Caco-2 (cell line): ENCODE measurements at places on chromosomes 13 and 19. TPM values are rescaled to one million over a fixed set of nuclear protein-coding genes. Genes with fewer than 3 reads are reported as not detected.

- no peak overlapping the region for H3K27ac ChIP-seq
- no peak overlapping the region for H3K4me3 ChIP-seq
- H3K4me1 ChIP-seq, result no peaks in the 10 kb centered on the region
- DNase-seq, result no peak
Observed at GRCh38 chr19:2416321-2417097, 10.9 kb downstream of the TIMM13 start.

GRCh38 chr13:66657165-66657881 lies 572.8 kb downstream of the PCDH9 start:
- H3K36me3 ChIP-seq, result no peaks in the 10 kb centered on the region
- no peak for DNase-seq
- no peaks in the 10 kb centered on the region for H3K27me3 ChIP-seq
- no peak overlapping the region for H3K27ac ChIP-seq

DNA sequence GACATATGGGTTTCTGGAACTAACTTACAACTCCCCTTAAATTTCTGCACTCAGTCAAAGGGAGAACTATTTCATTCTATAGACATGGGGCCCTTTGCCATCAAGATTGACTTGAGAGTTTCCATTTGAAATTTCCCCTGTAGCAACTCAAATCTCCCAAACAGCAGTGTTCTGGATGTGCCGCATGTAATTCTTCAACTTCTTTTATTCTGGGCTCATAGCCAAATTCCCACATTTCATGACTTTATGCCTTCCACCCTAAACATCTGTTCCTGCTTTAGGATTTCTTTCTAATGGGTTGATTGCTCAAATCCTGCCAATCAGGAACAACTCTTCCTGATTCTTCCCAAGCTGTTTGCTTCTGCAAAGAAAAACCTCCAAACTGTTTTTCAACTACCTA lies 336.0 kb downstream of the TBC1D4 start:
- H3K4me3 ChIP-seq, result no peak overlapping the region
- H3K27ac ChIP-seq, result no peak overlapping the region

DNA sequence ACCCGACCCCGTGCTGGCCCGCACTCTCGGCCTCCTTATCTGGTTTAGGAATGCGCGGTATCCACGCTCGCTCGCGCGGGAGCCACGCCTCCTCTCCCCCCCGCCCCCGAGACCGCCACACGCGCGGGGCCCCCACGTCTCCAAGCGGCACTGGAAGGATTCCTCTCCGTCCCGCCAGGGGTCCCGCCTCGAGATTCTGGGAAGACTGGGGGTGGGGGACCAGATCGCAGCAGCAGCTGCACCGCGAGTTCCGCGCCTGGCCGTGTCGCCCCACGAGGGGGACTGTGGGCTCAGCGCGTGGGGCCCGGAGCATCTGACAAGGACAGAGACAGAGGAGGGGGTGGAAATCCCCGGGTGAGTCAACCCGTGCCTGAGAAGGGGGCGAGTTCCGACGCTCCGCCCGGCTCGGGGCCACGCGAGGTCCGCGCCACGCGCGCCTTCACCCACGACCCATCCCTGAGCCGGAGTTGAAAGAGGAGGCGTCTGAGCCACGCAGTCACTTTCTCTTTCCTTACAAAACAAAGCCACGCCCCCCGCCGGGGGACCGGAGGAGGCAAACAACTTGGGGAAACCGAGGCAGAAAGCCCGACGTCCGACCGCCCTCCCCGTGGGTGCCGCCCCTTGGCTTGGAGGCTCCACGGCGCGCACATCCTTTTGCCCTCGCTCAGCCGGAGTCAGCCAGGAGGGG lies 814 bp downstream of the S1PR2 start:
- no peak overlapping the region for H3K27ac ChIP-seq
- peak; percentile 53 for DNase-seq
- peak overlapping the region; percentile 83 for H3K4me3 ChIP-seq
- H3K27me3 ChIP-seq, result no peaks in the 10 kb centered on the region
- 0 out of 2 replicates have a peak, but pooled peaks cover 6% of the 10 kb centered on the region for H3K4me1 ChIP-seq

GRCh38 chr13:29561918-29562317 lies 33.6 kb downstream of the SLC7A1 start:
- no peak for DNase-seq
- no peaks in the 10 kb centered on the region for H3K27me3 ChIP-seq
- H3K4me1 ChIP-seq, result no peaks in the 10 kb centered on the region
- no peak overlapping the region for H3K4me3 ChIP-seq
- H3K27ac ChIP-seq, result no peak overlapping the region

DNA sequence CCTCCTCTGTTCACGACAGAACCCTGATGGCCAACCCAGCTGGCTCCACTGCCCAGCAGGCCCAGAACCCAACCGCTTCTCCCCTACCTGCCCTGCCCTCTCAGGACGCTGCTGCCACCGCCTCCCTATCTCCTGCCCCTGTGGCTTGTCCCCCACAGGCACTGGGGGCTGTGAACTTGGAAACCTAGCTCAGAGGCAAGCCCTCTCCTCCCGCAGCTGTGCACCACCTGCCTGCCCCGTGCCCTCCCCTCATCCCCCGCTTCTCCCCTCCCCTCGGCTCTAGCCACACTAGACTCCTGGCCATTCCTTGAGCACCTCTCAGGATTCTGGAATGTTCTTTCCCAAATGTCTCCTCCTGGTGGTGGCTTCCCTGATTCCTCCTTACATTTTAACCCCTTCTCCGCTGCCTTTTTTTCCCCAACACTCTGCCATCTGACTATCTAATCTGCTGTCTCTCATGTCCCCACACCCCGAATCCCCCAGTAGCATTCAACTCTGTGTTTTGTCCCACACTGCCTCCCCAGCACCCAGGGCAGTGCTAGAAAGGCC lies 6.7 kb downstream of the NANOS3 start:
- H3K4me1 ChIP-seq, result peaks cover 13% of the 10 kb centered on the region
- DNase-seq, result no peak
- H3K27ac ChIP-seq, result no peak overlapping the region
- no peak overlapping the region for H3K4me3 ChIP-seq

DNA sequence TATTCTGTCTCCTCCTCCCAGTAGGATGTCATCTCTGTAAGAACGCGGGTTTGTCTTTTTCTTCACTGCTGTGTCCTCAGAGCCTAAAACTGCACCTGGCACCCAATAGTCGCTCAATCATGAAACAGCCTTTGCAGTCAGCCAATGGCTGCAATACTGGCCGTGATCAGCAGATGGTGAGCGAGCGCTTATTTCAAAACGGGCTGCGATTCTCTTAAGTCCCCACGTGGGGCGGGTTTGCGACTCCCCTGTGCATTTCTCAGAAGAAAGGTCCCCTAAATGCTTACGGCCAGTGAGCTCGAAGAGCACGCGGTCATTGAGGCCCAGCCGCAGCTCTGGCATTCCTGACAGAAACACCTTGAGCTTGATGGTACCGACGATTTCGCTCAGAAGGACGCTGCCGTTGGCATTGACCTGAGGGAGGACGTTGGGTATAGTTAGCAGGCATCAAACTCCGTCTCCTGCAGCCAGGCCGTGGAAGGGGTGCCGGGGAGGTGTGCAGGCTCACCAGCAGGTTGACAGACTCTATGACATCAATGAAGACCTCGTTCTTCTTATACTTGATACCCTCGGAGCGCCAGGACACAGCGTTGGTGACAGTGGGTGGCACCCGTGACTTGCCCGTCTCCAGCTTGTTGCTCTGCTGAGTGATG lies 6.0 kb downstream of the AP1M2 start:
- H3K27ac ChIP-seq, result peak overlapping the region; percentile 57
- peaks cover 6% of the 10 kb centered on the region for H3K4me1 ChIP-seq
- H3K27me3 ChIP-seq, result no peaks in the 10 kb centered on the region

DNA sequence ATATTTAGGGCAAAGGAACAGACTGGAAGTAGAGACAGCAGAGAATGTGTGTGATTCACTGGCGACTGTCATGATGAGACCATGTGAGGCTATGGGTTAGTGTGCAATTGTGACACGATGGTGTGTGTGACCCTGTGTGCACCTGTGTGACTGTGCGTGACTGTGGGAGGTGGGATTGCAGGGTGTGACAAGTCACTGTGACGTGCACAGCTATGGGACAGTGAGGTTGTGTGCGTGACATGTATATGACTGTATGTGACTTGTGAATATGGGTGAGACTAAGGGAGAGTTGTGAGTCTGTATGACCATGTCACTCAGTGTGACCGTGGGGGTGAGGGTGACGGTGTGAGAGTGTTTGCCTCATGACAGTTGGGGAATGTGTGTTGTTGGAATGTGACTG lies 3.4 kb upstream of the GIPR start:
- no peaks in the 10 kb centered on the region for H3K27me3 ChIP-seq
- H3K4me1 ChIP-seq, result no peaks in the 10 kb centered on the region
- H3K27ac ChIP-seq, result no peak overlapping the region
- no peaks in the 10 kb centered on the region for H3K36me3 ChIP-seq

- H3K4me1 ChIP-seq, result peaks cover 12% of the 10 kb centered on the region
- DNase-seq, result no peak
- no peaks in the 10 kb centered on the region for H3K36me3 ChIP-seq
- peak overlapping the region; percentile 20 for H3K27ac ChIP-seq
Observed at GRCh38 chr19:38360839-38361631, 13.3 kb upstream of the PSMD8 start.

GRCh38 chr13:28679628-28680027 lies 20.7 kb downstream of the POMP start:
- H3K4me1 ChIP-seq, result no peaks in the 10 kb centered on the region
- no peak for DNase-seq
- no peaks in the 10 kb centered on the region; the same call in 1 of the 2 replicates for H3K36me3 ChIP-seq

GRCh38 chr19:46598372-46598917 lies 2.7 kb upstream of the CALM3 start:
- H3K4me3 ChIP-seq, result no peak overlapping the region
- no peak for DNase-seq
- H3K36me3 ChIP-seq, result no peaks in the 10 kb centered on the region
- no peak overlapping the region for H3K27ac ChIP-seq
- H3K4me1 ChIP-seq, result peaks cover 5% of the 10 kb centered on the region

- no peak overlapping the region for H3K4me3 ChIP-seq
- no peaks in the 10 kb centered on the region for H3K27me3 ChIP-seq
- H3K4me1 ChIP-seq, result no peaks in the 10 kb centered on the region
- peaks cover 2% of the 10 kb centered on the region for H3K36me3 ChIP-seq
- no peak overlapping the region for H3K27ac ChIP-seq
- no peak for DNase-seq
Observed at GRCh38 chr19:313169-313987, 22.2 kb upstream of the PLPP2 start.

- H3K36me3 ChIP-seq, result no peaks in the 10 kb centered on the region
- no peak overlapping the region for H3K4me3 ChIP-seq
- H3K27me3 ChIP-seq, result no peaks in the 10 kb centered on the region
- H3K4me1 ChIP-seq, result no peaks in the 10 kb centered on the region
- no peak overlapping the region for H3K27ac ChIP-seq
Observed at GRCh38 chr13:98105929-98106336, 37.0 kb upstream of the FARP1 start.

DNA sequence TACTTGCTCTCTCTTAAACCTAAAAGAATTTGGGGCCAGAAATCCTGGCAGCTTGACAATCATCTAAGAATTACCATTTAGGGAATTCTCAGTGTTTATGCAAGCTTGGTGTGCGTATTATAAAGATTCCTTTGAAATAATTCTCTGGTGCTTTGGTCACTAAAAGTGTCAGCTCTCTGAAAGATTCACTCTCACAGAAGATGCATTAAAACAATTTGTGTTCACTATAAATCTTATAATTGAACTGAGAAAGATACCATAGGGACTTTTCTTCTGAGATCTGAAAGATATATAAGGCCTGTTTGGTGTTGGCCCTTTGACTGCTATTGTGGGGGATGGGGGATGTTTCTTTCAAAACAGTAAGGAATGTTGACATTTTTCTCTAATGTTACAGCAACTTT lies 27.3 kb downstream of the EPSTI1 start:
- no peaks in the 10 kb centered on the region; the same call in 1 of the 2 replicates for H3K36me3 ChIP-seq
- no peak overlapping the region for H3K27ac ChIP-seq
- DNase-seq, result no peak
- no peaks in the 10 kb centered on the region for H3K27me3 ChIP-seq

DNA sequence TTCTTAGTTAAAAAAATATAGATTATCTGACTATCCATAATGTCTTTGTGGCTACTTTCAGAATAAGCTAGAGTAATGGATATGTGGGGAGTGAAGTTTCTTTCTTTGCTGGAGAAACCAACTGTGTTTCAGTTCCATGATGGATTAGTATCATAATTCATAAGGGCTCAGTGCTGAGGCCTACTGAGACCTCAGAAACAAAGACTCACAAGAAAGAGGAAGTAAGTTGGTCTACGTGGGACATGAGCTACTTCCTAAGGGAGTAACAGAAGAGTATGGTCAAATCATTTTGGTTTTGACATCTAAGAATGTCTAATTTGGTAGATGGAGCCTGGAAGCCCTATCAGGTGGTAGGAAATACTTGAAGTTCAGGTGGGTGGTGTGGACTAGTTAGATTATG lies 99.0 kb upstream of the HTR2A start:
- no peak overlapping the region for H3K27ac ChIP-seq
- H3K4me3 ChIP-seq, result no peak overlapping the region
- H3K36me3 ChIP-seq, result no peaks in the 10 kb centered on the region
- H3K27me3 ChIP-seq, result no peaks in the 10 kb centered on the region; the same call in 1 of the 2 replicates
- DNase-seq, result no peak

The ANKRD24 gene
- total RNA-seq, result 0.16 and 0.39 TPM in 2 replicates

The HSH2D gene
- 0.23 and 0.35 TPM in 2 replicates for total RNA-seq

The FCGBP gene
- total RNA-seq, result 0.16 and 0.26 TPM in 2 replicates

The VAV1 gene
- total RNA-seq, result not detected in 2 replicates

The C5AR1 gene
- total RNA-seq, result 0.48 and 1.3 TPM in 2 replicates

The OVOL3 gene
- total RNA-seq, result not detected in 2 replicates

The SMARCA4 gene
- total RNA-seq, result 171 and 180 TPM in 2 replicates

The ALG11 gene
- total RNA-seq, result 45.9 and 47.7 TPM in 2 replicates

The LPAR2 gene
- total RNA-seq, result 29.3 and 31.3 TPM in 2 replicates

The ZNF560 gene
- not detected in 2 replicates for total RNA-seq

The ZNF417 gene
- 16.6 and 19.2 TPM in 2 replicates for total RNA-seq

The ZNF471 gene
- total RNA-seq, result not detected in 2 replicates

The KIR3DL1 gene
- total RNA-seq, result not detected in 2 replicates

The AP1M1 gene
- total RNA-seq, result 98.0 and 105 TPM in 2 replicates
